ENCODE measurements at places on chromosomes 7 and 10.

- no peak for DNase-seq
These were observed 5.1 kb downstream of the ITPRIP start for GRCh38 chr10:104333032-104333727.

DNA sequence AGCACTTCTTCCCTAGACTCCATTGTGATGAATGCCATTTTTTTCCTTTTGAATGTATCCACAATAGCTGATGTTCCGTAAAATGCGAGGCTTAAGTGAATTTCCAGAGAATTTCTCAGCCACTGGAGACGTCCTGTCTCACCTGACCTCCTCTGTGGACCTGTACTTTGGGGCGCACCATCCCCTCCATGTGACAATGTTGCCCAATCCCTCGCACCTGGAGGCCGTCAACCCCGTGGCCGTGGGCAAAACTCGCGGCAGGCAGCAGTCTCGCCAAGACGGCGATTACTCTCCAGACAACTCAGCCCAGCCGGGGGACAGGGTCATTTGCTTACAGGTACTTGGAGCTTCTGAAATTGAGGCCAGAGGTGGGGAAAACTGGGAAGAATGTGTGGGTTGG, 20.2 kb downstream of the DHTKD1 start:
- DNase-seq, result no peak

- no peak for DNase-seq
These were observed 111.6 kb downstream of the MAD1L1 start for GRCh38 chr7:2120841-2121830.

GRCh38 chr7:66399566-66399965, 194.4 kb downstream of the TPST1 start:
- no peak for DNase-seq

DNA sequence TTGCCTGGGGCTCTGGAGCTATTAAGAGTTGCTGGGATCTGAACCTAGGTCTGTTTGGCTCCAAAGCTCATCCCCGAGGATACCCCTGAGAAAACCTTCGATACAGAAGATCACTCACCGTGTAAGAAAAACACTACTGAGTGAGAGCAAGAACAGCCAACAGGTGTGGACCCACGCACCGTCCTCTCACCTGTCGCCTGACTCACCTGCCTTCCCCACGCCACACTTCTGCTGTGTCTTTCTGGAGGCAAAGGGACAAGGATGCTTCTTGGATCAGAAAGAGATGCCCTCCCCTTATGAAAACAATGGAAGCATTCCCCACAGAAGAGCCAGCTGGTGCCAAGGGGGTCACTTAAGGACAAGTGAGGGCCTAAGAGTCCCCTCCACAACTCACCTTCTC, 46.7 kb downstream of the COL13A1 start:
- no peak for DNase-seq

GRCh38 chr10:71547312-71547711, 150.6 kb downstream of the CDH23 start:
- no peak for DNase-seq

DNA sequence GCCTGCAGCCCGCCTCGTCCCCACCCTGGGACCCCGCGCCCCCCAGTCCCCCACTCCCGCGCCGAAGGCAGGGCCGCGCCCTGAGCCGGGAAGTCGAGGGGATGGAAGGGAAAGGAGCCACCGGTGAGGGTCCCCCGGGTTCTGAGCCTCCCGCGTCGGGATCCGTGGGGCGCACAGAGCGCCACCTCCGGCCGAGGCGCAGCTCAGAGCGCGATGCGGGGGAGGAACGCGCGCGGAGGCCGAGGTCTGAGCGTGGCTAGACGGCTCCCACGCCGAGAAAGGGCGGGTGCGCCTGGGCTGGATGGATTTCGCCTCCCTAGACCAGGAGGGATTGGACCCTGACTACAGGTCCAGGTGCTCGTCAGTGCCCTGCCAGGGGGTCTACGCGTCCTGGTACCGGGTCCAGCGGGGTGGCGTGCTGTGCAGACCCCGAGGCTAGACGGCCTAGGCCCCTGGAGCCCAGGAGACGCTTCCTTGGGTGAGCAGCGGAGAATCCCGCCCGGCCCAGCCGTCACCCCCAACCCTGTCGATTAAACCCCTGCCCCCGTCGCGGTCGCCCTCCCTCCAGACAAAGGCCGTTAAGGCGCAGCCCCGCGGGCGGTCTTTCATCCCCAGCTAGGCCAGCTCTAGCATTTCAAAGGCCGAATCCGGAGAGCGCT, 986 bp upstream of the PDGFA start:
- no peak for DNase-seq

- DNase-seq, result no peak
These were observed 205.5 kb downstream of the DNAJB6 start for GRCh38 chr7:157542068-157543021.

DNA sequence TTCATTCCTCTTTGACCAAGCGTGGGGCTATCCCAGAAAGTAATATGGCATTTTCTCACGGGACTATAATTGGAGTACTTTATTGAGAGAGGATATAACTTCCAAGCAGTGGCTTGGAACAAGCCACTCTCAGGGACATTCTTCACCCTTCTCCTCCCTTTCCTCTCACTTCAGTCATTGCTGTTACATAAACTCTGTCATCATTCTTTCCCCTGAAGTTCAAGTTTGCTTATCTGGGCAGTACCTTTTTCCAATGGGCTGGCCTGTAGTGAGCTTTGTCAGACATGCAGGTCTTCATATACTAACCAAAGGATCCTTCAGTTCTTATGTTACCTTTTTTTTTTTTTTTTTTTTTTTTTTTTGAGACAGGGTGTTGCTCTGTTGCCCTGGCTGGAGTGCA, 58.7 kb upstream of the KMT2E start:
- DNase-seq, result no peak

DNA sequence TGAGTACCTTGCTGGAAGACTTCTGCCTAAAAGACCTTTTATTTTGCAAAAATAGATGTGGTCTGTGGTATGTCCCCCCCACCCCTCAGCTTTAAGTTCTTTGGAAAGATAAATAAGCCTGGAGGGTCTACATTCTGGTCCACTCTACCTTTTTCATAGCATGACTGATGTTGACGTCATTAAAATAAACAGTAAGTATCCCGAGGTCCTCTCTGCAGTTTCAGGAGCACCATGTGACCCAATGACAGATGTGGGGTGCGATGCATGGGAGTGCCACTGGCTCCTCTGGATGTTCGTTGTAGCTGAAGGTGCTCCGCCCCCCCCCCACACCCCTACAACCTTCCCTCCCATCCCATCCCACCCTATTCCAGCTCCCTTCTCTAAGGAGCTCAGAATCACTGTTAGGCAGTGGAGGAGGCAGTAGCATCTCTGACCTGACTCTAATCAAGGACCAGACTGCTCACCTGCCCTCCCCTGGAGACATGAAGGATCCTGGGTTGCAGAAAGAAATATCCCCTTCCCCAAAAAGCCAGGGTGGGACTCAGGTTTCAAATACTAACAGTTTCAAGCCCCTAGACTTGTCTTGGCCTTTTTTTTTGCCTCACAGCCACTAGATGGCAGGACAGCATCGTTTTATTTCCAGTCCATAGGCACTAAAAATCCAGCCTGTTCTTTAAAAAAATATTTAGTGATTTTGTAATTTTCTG, 25.1 kb downstream of the CASP7 start:
- no peak for DNase-seq

DNA sequence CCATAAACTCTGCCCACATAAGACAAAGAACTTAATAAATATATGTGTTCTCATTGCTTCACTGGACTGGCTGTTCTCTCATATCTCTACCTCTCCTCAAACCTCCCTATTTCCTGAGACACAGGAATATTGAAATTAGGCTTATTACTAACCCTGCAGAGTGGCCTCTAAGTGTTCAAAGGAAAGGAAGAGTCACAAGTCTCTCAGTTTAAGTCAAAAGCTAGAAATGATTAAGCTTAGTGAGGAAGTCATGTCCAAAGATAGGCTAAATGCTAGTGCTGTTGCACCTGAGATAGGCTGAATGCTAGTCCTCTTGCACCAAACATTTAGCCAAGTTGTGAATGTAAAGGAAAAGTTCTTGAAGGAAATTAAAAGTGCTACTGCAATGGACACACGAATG, 41.1 kb downstream of the GNAI1 start:
- no peak for DNase-seq

- no peak for DNase-seq
These were observed 134.4 kb upstream of the FAM3C start for GRCh38 chr7:121530227-121531174.

DNA sequence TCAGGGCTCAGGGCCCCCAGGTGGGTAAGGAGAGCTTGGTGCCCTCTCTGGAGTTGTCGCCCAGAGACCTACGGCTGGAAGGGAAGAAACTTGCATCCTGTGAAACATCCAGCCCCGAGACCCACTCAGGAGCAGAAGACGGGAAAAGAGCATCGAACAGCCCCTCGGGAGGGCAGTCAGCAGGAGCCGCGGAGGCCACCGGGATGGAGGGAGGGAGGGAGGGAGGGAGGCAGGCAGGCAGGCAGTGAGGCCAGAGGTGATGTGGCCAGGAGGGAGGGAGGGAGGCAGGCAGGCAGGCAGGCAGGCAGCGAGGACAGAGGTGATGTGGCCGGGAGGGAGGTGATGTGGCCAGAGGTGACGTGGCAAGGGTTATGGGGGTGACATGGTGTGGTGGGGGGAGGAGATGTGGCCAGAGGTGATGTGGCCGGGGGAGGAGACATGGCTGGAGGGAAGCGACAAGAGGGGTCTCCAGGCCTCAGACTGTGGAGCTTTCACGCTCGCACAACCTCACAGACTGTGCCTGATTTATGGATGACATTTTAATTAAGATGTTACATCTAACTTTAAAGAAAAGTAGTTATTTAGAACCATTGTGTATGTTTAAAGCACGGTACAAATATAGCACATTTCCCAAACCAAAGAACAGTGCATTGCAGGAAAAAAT, 141.1 kb downstream of the DIP2C start:
- DNase-seq, result no peak

- DNase-seq, result no peak
These were observed 197.0 kb upstream of the FZD1 start for GRCh38 chr7:91067242-91067641.

GRCh38 chr10:3716093-3716492, 68.9 kb downstream of the KLF6 start:
- no peak for DNase-seq

GRCh38 chr7:141352955-141353354, 198.3 kb upstream of the AGK start:
- DNase-seq, result no peak

DNA sequence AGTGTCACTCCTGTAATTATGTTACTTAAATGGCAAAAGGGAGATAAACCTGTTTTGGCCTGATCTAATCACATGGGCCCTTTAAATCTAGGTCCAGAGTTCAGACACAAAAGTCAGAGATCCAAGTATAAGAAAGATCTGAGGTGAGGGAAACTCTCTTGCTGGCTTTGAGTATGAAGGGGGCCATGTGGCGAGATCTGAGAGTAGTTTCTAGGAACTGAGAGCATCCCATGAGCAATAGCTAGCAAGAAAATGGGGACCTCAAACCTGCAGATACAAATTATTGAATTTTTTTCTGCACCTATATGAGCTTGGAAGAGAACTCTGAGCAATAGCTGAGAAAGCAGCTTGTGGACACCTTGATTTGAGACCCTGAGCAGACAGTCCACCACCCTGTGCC, 27.6 kb downstream of the ANKRD7 start:
- DNase-seq, result no peak

- no peak for DNase-seq
These were observed 196.4 kb downstream of the ANKRD7 start for GRCh38 chr7:118420888-118421287.

- DNase-seq, result no peak
These were observed 16.4 kb downstream of the PRSS2 start for GRCh38 chr7:142787034-142787768.

- no peak for DNase-seq
These were observed 11.8 kb upstream of the TFAM start for GRCh38 chr10:58373442-58373827.

DNA sequence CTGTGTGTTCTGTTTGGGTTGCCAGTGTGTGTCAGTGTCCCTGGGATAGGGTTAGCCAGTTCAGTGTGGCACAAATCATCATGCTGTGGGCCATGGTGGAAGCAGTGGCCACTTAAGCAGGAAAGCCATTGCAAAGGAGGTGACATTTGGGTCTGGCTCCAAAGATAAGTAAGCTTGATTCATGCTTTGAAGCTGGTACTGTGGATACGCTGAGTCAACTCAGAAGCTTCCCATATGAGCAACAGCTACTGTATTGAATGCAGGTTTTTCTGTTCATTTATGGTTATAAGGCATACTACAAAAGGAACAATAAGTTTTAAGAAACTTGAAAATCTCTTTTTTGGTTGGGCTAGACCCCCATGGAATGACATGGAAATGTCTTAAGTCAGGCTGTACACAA, 143.1 kb downstream of the BMPER start:
- no peak for DNase-seq

- no peak for DNase-seq
These were observed 138.6 kb downstream of the LSMEM1 start for GRCh38 chr7:112619343-112619742.

GRCh38 chr10:122062831-122063674, 74.1 kb downstream of the TACC2 start:
- DNase-seq, result no peak

- no peak for DNase-seq
These were observed 127.2 kb downstream of the DLG5 start for GRCh38 chr10:77799352-77799751.

DNA sequence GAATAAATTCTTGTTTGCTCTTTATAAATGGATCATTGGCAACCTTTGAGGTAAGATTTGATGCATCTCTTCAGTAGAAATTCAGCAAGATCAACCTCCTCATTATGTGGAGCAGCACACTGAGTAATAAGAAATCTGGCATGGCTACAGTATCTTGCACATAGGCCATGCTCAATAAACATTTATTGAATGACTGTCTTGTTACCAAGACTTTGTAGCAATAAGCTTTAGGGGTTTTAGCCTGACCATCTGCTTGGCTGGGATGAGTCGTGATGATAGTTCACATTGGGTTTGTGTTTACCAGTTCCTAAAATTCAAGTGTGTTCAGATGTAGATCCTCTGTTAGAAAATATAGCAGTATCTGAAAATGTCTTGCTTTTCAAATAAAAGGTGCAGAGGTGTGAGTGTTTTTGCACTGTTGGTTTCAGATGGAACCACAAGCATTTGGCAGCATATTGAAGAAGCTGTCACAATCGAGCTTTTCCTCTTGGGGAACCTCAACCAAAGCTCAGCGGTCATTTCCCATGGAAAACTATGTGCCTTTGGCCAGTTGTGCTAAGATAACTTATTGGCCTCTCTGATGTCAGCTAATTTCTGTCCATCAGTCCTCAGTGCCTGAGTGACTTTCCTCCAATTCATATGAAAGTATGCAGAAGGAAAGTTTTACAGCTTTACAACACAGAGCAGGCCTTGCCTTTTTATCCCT, 442.6 kb downstream of the GFRA1 start:
- DNase-seq, result no peak

- no peak for DNase-seq
These were observed 21.8 kb downstream of the IFT22 start for GRCh38 chr7:101299511-101300464.

- no peak for DNase-seq
These were observed 254.1 kb downstream of the WDR37 start for GRCh38 chr10:1310271-1310789.

- DNase-seq, result no peak
These were observed 741.3 kb upstream of the FZD8 start for GRCh38 chr10:36383349-36383748.

GRCh38 chr7:46953008-46953407, 628.9 kb downstream of the TNS3 start:
- no peak for DNase-seq

GRCh38 chr7:140645166-140645900, 4.7 kb upstream of the DENND2A start:
- no peak for DNase-seq

GRCh38 chr7:6227294-6227846, 45.1 kb downstream of the CYTH3 start:
- no peak for DNase-seq

- DNase-seq, result no peak
These were observed 418.6 kb downstream of the KCNMA1 start for GRCh38 chr10:77219046-77219445.
